ENCODE measurements at places on chromosomes 7 and 10.
A peak's percentile ranks its signal among the peaks of the same experiment; 100 is the strongest.

- DNase-seq: no peak
These were observed 7.5 kb downstream of the HOXA4 start for GRCh38 chr7:27123007-27123476.

DNA sequence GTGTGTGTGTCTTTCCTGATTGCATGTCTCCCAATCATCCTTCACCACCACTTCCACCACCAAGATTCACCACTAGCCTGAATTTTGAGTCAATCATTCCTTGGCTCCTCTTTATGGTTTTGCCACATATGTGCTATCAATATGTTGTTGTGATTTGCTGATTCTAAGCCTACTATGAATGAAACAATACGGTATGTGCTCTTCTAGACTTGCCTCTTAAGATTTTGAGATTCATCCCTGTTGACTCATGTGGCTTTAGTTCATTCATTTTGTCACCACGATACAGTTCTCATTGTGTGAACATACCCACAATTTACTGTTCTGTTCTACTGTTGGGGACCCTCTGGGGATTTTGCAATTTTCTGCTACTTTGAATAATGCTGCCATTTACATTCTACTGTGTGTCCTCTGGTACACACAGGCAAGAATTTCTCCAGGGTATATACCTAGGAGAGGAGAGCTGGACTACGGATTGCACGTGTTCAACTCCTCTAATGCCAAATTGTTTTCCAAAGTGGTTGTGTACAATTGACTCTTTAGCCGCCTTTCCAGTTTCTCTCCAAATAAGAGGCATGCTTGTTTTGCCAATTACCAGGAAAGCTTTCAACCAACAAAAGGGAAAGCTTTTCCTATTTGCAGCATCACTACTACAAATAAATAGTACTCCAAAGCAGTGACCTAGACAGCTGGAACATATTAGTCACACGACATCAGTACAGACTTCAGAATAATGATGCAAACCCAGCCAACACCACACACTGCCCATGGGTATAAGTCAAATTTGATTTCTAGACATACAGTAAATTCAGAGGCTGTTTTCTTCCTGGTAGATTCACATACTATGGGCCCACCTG is 30.0 kb downstream of the SGMS1 start:
- no peak for DNase-seq

DNA sequence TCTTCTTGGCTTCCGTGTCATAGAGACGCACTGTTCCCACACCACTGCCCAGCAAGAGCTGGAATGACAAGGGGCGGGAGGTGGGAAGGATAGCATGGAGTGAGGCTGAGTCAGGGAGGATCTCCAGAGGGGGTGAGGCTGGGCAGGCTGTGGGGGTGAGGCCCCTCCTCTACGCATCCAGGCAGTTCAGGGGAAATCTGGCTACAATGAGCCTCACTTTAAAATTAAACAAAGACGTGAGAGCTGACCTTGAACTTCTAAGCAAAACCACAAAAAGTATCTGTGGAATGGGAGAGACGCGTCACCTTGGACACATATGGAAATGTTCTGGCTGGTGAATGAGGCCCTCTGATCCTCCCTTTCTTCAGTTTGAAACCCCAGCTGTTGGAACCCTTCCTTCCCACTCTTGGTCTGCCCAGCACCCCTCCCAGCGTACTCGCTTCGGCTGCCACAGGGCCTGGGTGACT is 17.7 kb downstream of the WDR91 start:
- no peak for DNase-seq

- DNase-seq: no peak
These were observed 95.0 kb upstream of the AGBL3 start for GRCh38 chr7:134891262-134891695.

DNA sequence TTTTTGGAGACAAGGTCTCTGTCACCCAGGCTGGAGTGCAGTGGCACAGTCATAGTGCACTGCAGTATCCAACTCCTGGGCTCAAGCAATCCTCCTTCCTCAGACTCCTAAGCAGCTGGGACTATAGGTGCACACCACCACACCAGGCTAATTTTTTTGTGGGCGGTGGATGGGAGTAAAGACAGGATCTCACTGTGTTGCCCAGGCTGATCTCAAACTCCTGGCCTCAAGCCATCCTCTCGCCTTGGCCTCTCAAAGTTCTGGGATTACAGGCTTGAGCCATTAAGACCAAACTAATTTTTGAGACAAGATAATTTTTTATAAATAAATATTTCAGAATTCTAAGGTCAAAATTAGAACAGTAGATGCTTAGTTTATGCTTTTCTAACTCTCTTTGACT is 80.8 kb upstream of the CAPZA2 start:
- DNase-seq: no peak

GRCh38 chr7:47827351-47827756 is 120.9 kb downstream of the PKD1L1 start:
- no peak for DNase-seq

GRCh38 chr7:34155220-34155908 is 250.0 kb downstream of the BMPER start:
- no peak for DNase-seq

GRCh38 chr7:139294951-139295575 is 46.1 kb upstream of the FMC1 start:
- DNase-seq: no peak

DNA sequence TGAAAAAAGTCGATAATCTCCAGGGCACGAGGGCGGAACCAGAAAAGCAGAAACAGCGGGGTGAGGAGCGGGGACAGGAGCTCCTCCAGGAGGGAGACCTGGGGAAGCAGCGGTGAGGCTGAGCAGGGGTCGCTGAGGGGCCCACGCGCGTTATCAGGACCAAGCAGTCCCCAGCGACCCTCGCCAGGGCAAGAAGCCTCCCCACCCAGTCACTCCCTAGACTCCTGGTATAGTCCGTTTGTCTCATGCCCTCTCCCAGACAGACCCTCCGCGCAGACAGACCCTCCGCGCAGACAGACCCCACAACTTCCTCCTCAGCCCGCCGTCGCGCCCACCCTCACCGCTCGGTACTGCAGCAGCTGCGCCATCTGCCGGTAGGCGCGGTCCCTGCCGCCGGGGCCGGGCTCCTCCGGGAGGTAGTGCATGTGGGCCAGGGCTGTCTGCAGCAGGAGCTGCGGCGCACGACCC is 6.3 kb downstream of the ATG9B start:
- DNase-seq: peak; percentile 90

- no peak for DNase-seq
These were observed 79.1 kb downstream of the RAMP3 start for GRCh38 chr7:45236666-45237065.

GRCh38 chr7:107610323-107610722 is 30.3 kb downstream of the BCAP29 start:
- DNase-seq: no peak

DNA sequence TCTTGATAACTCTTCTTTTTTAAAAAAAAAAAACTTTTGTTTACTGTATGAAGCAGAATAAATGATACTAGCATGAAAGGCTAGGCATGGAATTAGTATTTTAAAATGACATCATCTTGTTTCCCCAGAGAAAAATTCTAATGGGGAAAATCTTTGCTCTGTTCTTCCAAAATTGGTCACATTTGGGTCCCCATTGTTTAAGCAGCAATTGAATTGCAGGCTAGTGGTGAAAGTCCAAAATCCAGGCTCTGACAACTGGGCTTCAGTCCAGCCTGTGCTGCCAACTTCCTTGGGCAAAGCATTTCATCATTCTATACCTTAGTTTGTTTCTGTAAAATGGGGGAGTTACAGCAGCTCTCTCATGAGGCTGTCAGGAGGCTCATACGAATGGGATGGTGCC is 726.4 kb downstream of the KCNMA1 start:
- no peak for DNase-seq

- DNase-seq: peak; percentile 42
These were observed 19.4 kb downstream of the COPG2 start for GRCh38 chr7:130649004-130649790.
